Activated T-helper 1 cell treated with anti-CD3 and anti-CD28 coated beads, Interleukin-2, amount 50 U/mL, for 16 hours (primary cell): ENCODE measurements at places on chromosomes 3 and 15.

GRCh38 chr3:158109295-158109803 is 540 bp upstream of the RSRC1 start:
- DNase-seq, result no peak

DNA sequence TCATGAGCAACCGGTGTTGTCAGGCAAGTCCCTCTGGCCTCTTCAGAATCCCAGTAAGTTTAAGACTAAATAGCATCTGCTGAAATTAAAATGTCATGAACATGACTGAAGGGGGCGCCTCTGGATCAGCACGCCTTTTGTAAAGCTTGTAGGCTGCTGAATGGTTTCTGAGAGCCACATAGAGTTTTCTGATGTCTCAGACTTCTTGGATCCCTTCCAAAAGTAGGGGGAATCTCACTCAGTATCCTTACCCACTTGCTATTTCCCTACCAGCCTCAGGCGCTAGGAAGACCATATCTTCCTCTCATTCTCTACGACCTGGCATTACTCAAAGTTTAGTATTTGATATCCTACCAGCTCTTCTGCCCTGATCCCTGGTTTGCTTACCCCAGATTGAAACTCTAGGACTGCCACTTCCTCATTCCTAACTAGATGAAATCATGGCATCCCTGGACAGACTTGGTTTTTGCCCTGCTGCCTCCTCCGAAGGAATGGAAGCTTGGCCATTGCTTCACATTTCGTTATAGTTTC is 62.7 kb upstream of the CD47 start:
- DNase-seq, result peak; percentile 17

- no peak for DNase-seq
Measured at GRCh38 chr3:77868725-77869124, 828.8 kb downstream of the ROBO2 start.

DNA sequence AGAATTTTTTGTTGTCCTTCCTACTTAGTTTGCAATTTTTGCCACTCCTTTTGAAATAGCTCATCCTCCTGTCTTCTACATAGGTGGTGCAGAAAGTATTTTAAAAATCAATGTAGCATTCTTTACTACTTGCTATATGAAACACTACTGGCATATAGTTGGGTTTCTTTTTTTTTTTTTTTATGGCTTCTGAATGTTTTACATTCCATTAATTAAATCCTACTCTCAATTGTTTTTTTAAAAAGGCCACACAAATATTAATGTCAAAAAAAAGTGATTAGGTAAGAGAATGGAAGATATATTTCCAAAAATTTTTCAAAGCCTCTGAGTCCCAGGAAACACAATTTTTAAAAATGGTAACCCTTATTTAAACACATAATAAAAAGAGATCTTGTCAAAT is 262.6 kb downstream of the MAGI1 start:
- DNase-seq, result no peak

DNA sequence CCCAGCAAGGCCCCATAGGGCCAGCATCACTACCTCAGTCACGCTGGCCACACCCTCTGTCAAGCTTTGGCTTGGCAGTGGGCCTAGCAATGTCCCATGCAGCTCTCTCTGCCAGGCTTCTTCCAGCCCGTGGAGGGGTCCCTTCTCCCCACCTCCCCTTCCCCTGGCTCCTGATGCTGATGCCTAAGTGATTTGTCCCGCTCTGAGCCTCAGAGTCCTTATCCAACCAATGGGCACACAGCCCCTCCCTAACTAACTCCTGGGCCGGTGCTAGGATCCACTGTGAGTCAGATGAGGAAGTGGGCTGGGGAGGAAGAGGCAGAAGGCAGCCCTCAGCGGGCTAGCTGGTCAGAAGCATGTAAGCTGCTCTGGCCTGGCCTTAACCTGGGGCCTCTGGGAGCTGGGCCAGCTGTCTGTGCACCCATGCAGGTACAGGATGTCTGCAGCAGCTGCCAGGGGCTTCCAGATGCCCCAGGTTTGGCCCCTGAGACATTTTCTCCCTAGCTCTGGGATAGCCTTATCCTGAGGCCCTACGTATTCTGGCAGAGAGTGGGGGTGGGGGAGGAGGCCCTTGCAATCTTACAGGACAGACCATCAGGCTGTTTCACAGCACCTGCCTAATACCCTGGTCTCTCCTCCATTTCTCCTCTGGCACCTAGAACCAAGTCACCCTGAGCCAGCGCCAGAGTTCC is 740 bp upstream of the ZBTB47 start:
- DNase-seq, result no peak

GRCh38 chr3:10558736-10559135 is 53.4 kb upstream of the ATP2B2 start:
- no peak for DNase-seq

DNA sequence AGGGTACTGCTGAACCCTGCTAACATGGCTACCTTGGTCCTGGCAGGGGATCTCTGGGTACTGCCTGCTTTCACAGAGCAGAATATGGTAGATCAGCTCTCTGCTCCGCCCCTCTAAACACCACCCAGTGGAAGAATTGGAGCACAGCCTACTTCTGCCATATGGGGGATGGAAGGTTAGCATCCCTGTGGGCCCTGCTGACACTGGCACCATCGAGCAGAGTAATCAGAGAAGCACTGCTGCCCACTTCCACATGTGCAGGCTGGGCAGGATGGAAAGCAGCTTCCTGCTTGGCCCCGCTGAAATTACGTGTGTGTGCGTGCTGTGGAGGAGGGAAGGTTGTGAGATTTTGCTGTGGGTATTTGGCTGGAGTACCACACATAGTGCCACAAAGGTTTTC is 24.8 kb downstream of the CCR1 start:
- DNase-seq, result no peak

- DNase-seq, result no peak
Measured at GRCh38 chr3:125374501-125374995, 577 bp downstream of the ZNF148 start.

DNA sequence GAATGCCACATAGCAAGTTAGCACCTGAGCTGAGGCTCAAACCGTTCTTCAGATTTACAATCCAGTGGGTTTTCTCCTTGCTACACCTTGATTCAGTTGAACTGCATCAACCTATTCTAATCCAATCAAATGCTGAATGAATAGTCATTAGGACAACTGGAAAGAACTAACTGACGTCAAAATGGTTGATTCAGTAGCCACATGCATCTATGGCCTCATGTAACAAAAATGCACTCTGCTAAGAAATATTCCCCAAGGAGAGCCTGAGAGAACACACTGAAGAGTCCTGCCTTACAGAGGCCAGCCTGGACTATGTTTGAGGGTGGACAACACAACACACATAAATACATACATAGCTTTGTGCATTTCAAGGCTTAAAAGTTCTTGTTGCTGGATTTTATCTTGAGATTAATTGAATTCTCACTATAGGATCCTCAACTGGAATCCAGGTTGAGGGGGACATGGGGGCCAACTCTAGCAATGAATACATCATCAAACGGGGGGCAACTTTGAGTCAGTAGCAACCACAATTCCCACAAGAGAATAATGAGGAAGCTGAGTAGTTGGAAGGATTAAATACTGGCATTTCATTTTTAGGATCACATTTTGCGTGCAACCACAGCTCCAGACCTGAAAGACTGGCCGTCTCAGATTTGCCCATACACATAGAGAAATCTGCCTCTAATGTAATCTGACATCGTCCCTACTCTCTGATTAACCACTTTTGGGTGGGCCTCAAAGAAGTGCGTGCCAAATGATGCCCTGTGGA is 280.2 kb upstream of the ICE2 start:
- no peak for DNase-seq

GRCh38 chr15:46300716-46301115 is 665.9 kb downstream of the SQOR start:
- no peak for DNase-seq

DNA sequence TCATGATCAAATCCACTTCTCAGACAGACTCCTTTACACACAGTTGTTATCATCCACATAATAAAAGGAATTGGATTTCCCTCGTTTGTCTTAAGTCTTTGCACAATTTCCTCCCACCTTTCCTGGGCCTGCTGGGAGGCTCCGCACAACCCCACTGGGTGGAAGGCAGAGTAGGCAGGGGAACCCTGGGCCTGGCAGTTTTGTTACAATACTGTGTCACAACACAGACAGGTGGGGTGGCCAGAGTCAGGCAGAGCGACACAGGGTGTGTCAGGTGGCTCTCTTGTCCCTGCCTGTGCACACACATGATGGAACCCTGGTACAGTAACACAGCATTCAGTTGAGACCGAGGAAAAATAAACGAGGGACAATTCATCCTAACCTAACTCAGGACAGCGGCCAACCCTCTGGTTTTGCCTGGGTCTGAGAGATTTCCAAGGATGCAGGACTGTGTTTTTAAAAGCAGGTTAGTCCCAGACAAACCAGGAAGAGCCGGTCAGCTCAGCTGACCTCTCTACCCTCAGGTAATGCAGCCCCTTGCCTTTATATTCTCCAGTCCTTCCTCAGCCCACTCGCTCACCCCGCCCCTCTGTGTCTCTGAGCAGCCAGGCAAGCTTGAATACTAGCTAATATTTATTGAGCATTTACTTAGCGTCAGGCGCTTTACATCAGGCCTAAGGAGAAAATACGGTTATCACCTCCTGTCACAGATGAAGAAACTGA is 8.8 kb upstream of the FAM174B start:
- DNase-seq, result no peak

GRCh38 chr15:39585389-39585841 is 4.5 kb downstream of the THBS1 start:
- DNase-seq, result no peak
